Stimulated activated CD4-positive, alpha-beta T cell treated with anti-CD3 and anti-CD28 coated beads, Interleukin-4, amount 100 ng/mL, for 4 hours (primary cell): ENCODE measurements at places on chromosomes 5 and 9.

DNA sequence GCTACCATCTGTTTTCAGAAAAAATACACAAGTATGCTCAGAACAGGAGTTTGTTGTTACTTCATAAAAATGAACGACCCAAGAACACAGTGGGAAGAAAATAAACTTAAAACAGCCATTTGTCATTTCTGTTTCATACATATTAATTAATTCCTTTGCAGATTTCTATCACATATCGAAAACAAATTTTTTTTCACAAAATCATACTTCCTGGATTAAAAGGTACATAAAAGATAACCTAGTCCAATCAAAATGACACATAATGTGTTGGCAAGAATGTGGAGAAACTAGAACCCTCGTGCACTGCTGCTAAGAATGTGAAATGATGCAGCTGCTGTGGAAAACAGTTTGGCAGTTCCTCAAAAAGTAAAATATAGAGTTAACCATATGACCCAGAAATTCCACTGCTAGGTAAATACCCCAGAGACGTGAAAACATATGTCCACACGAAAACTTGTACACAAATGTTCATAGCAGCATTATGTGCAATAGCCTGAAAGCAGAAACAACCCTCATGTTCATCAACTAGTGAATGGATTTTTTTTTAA, 46.0 kb downstream of the MYO10 start:
- DNase-seq, result no peak

- no peak for DNase-seq
Observed at GRCh38 chr9:87725356-87725899, 491 bp upstream of the CTSL start.

DNA sequence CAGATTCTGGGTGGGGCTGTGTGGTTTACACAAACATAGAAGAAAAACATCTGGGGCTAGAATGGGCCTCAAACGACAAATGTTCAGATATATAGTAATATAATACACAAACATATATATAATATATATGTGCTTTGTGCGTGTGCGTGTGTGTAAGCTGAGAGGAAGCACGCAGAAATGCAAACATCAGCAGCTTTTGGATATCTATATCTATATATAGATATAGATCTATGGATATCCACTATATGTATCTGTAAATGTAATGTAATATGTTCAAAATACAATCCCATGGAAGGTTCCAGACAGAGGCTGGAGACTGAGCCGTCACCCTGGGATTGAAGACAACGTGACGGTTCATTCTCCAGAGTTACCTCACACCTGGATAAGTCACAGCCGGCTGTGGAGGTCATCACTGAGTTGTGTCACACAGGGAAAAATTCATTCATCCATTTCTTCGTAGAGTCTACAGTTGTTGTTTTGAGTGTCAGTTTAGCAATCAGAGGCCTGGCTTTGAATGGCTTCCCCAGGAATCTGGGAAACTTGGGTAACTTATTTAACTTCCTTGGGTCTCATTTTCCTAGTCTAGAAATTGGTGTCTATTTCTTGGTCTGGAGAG, 123.0 kb upstream of the CPEB4 start:
- no peak for DNase-seq

DNA sequence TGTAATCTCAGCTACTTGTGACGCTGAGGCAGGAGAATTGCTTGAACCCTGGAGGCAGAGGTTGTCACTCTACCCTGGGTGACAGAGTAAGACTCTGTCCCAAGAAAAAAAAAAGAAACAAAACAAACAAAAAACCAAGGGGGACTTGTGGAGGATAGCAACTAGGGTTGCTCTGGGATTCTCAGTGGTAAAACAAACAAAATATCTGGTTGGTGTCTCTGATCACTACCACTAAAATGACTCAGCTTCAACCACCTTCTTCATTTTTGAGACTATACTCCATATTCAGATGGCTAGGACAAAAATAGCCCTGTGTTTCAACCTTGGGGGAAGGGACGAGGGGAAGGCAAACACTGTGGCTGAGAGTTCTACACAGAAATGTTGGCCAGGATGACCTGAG, 110.3 kb downstream of the ARRDC3 start:
- no peak for DNase-seq

GRCh38 chr5:116605310-116606070, 30.9 kb upstream of the SEMA6A start:
- DNase-seq, result no peak

DNA sequence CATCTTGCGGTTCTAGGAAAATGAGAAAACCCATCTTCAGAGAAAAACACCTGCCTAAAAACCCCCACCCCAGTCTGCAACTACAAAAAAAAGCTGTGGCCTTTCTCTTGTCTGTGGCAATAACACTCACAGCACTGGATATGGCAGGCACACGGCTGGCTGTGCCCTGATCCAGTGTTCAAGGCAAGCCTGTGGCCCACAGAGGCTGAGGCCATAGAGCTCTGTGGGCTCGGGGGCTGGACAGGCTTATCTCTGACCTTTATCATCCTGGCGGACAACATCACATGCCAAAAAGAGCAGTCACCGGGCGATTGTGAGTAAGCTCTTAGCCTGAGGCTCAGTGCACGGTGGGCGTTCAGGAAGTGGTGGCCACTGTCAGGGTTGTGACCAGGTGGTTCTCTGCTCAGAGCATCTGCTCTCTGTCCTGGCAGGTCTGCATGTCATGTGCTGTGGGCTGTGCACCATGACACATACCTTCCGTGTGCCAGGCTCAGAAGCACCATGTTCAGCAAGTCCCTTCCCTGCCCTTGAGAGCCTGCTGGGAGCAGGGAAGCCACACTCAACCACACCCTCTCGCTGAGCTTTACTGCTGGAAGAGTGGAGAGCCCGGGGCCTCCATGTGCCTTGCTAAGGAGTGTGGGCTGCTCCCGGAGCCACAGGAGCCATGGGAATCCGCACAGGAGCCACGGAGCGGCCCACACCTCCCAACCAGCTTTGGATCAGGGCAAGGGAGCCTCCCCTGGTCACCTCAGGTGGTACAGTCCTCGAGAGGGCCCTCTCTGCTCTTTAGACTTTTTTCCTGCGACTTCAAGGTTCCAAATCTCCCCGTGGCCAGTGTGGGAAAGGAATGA, 34.6 kb upstream of the WDR38 start:
- DNase-seq, result no peak

DNA sequence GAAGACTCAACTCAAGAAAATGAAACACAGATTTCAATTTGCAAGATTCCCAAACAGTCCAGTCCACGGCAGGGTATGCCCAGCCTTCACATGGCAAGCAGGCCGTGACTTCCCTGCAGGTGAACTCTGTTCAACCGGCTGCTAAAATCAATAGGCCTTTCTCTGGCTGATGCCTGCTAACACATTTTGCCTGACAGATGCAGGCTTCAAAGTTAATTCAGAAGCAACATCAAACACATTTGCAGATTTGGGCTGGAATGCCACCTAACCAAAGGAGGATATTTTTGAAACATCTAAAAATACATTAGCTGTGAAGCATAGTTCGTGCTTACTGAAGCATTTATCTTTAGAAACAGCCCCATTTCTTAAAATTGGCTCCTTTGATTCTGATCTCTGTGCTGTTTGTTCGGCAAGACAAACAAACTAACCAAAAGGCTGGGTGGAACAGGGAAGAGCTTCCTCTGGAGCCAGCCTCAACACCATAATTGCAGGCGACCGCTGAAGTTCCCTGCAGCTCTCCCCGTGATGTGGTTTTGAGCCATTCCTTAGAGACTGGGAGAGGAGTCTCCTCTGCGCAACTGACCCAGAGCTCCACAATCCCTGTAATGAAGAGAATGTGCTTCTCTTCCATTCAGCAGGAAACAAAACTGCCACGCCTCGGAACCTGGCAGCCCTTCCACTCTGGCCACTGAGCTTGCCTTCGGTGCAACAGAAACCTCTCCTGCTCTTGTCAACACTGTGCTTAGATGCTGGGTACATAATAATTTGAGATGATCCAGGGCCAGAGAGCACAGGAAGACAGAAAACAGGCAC, 126.5 kb downstream of the MYO10 start:
- DNase-seq, result no peak

DNA sequence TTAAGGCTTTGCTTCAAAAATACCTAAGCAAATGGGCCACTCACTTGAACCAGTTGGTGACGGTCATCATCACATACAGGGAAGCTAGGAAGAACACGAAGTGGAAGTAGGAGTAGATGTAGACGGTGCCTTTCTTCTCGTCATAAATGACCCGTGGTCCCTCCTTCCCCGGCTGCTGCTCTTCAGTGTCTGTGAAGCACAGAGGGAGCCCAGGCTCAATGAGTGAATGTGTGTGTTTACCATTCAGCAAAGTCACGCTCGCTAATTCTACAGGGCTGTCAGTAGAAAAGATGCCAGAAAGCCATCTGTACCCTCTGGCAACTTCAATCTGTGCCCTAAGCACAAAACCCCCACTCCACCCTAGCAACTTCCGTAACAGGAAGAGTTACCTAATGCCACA, 109.8 kb downstream of the SERINC5 start:
- no peak for DNase-seq

GRCh38 chr9:104743376-104743985, 4.0 kb upstream of the NIPSNAP3A start:
- DNase-seq, result no peak

GRCh38 chr5:66322786-66323528, 178.9 kb downstream of the SREK1 start:
- DNase-seq, result no peak

DNA sequence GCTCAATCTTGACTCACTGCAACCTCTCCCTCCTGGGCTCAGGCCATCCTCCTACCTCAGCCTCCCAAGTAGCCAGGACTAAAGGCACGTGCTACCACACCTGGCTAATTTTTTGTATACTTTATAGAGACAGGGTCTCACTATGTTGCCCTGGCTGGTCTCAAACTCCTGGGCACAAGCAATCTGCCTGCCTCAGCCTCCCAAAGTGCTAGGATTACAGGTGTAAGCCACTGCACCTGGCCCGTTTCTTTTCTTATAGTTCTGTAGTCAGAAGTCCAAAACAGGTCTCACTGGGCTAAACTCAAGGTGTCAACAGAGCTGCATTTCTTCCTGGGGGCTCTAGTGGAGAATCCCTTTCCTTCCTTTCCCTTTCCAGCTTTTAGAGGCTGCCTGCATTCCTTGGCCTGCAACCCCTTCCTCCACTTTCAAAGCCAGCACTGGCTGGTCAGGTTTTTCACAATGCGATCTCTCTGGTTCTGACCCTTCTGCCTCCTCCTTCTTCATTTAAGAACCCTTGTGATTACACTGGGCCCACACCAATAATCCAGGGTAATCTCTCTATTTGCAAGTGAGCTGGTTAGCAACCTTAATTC, 16.3 kb downstream of the IRF1 start:
- DNase-seq, result peak; percentile 1

GRCh38 chr5:96279801-96280542, 153.1 kb downstream of the PCSK1 start:
- no peak for DNase-seq

- no peak for DNase-seq
Observed at GRCh38 chr5:150481972-150482406, 25.9 kb upstream of the NDST1 start.

DNA sequence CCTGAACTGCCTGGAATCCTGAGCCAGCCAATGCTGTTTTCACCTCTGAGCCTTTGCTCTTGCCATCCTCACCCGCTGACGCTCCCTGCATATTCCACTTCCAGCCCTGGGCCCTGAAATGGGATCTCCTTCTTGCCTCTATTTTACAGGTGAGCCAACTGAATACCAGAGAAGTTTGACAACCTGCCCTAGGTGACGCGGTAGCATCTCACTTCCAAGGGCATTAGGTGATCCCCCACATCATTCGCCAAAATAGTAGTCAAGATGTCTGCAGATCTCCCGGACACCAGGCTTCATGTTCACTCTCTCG, 43.5 kb downstream of the FOXI1 start:
- DNase-seq, result no peak

DNA sequence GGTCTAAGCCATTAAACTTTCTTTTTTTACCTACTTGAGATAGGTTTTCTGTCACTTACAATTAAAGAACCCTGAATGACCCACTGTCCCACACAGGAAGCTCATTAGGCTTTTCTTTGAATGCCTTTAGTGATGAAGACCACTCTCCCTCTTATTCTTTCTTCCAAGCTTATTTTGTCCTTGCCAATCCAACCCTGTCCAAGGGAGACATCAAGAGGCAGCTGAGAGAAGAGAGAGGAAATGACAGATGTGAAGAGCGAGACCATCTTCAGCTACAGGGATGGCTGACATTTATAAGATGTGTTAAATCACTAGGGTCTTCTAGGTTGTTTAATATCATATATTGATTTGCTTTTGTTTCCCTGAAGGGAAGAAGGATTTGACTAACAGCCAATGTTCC, 133.5 kb downstream of the FAM114A2 start:
- DNase-seq, result no peak

DNA sequence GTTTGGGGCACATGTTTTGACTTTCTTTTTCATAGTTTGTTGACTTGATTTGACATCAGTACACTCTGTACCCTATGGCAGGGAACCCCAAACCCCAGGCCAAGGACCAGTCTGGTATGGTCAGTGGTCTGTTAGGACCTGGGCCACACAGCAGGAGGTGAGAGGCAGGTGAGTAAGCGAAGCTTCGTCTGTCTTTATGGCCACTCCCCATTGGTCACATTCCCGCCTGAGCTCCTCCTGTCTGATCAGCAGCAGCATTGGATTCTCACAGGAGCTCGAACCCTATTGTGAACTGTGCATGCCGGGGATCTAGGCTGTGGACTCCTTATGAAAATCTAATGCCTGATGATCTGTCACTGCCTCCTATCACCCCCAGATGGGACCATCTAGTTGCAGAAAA, 88.0 kb downstream of the TENT4A start:
- DNase-seq, result no peak

- no peak for DNase-seq
Observed at GRCh38 chr5:116038817-116039216, 6.5 kb downstream of the ARL14EPL start.

GRCh38 chr9:128540634-128541360, 11.6 kb upstream of the SPTAN1 start:
- DNase-seq, result no peak

GRCh38 chr5:145906401-145906800, 30.0 kb upstream of the SH3RF2 start:
- DNase-seq, result no peak

DNA sequence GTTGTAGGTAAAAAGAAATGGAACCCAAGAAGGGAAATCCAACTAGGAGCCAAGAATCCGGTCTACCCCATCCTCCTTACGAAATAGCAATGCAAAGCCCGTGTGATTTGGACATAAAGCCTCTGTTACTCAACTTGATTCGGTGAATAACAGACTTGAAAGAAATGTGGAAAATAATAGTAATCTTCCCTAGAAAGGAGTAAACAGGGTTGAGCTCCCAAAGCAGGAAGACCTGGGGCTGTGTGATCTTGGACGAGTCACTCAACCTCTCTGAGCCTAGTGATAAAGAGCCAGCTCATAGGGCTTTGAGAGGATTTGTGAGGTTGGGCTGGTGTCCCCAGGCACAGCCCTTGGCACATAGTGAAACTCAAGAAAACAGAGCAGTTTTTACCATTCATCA, 42.7 kb upstream of the IL17B start:
- no peak for DNase-seq

DNA sequence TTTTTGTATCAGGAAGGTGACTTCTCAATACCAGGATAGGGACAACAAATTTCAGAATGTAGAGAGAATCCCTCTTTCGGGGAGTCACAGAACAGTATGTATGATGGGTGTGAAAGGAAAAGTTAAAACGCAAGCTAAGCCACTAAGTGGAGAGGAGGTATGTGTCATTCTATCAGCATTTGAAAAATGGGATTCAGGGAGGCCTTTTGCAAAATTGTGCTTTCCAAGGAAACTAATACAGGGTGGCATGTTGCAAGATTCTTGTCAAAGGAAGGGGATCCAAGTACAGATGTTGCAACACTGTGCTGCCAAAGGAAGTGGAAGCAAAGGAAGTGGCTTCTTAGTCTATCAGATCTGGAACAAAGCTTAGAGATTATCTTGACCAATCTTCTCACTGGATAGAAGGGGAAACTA, 12.6 kb upstream of the TNIP1 start:
- DNase-seq, result no peak

- no peak for DNase-seq
Observed at GRCh38 chr5:15320871-15321270, 179.1 kb upstream of the FBXL7 start.
